ENCODE measurements at places on chromosomes 16 and 17. TPM values are rescaled to one million over a fixed set of nuclear protein-coding genes. Genes with fewer than 3 reads are reported as not detected.

The TNFRSF17 gene
- not detected for total RNA-seq

The CASKIN2 gene
- total RNA-seq: 16.9 TPM

The SYNGR3 gene
- 44.9 TPM for total RNA-seq

DNA sequence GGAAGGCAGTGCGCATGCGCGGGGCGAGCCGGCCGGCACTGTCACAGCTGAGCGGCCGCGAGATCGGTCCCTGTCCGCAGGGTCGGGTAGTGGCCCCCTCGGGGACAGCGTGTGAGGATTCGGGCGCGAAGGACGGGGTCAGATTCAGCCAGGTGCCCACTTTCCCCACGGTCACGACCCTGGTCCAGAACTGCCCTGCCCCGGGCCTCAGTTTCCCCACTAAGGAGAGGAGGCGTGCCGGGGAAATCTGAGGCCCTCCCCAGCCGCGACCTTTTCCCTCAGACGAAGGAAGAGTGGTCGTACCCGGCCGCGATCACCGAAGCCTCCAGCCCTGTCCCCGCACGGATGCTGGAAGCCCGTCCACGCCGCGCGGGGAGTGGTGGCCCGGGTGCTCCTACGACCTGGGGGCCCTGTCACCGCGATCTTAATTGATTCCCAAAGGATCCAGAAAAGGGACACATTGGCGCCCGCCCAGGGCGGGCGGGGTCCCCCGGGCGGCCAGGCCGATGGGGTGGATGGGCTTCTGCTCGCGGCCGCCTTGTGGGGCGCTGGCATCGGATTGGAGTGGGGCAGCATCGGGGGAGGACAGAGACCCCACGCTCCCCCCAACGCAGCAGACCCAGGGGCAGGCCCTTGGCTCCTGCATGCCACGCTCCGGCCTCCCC is 57.7 kb downstream of the SRL start:
- no peak for DNase-seq

- DNase-seq: peak; percentile 77
These were observed 18.6 kb downstream of the CDH16 start for GRCh38 chr16:66899945-66900710.

DNA sequence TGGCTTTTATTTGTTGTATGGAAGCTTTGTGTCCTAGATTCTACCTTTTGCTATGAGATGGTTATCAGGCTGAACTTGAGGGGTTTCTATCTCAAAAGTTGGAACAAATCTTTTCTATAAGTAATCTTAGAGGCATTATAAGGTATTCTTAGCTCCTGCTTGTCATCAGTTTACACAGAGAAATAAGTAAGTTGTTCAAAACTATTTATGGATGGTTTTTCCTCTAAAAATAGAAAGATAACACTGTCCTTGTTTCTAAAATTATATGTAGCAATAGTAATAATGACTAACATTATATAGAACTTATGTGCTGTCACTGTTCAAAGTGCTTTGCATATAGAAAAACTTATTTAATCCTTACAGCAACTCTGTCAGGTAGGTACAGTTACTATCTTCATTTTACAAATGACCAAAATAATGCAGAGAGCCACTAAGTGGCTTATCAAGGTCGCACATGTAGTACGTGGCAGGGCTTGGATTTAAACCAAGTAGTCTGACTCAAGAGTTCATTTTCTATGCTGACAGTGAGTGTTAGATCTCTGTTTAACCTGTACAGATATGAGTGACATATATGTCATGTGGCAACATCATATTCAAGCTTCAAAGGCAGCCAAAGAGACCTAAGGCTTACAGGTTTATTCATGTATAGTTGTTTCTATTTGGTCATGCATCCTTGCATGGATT is 59.0 kb downstream of the PHKB start:
- DNase-seq: no peak

GRCh38 chr17:74070998-74071679 is 132.3 kb upstream of the RPL38 start:
- DNase-seq: no peak
